ENCODE measurements at places on chromosomes 3 and 15.
A peak's percentile ranks its signal among the peaks of the same experiment; 100 is the strongest.

GRCh38 chr15:81747482-81747881, 298.3 kb downstream of the MEX3B start:
- no peak for DNase-seq

- DNase-seq = no peak
These were observed 139.2 kb downstream of the RBMS3 start for GRCh38 chr3:29420106-29420505.

DNA sequence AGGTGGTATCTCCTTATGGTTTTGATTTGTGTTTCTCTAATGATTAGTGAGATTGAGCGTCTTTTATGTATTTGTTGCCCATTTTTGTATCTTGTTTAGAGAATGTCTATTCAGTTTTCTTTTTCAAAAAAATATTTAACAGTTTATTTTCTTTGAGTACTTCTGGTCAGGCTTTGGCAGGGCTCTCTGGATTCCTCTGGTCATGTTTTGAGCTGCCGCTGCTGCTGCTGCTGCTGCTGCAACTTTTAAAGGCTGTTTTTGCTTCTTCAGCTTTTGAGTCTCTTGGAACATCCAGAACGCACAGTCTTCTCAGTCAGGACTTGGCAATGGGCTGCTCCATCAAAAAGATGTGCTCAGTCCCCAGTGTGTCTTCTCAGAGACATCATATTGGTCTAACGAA, 40.1 kb downstream of the REC114 start:
- DNase-seq = no peak

- DNase-seq = no peak
These were observed 147.1 kb downstream of the PGPEP1L start for GRCh38 chr15:98860281-98861041.

DNA sequence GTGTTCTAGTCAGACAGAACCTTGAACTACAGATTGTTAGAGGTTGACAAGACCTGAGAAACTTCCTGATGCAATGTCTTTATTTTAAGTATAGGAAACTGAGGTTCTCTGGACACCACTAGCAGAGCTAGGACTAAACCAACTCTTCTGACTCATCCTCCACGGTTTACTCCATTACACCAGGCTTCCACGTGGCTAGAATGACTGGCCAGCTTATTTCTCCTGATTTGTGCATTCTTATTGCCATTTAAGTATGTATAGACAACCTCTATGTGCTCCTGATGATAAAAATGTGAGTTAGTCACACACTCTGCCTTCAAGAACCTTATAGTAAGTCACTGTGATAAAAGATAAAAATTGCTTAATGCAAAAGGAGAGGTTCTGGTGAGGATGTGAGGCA, 182.7 kb downstream of the MEX3B start:
- no peak for DNase-seq

GRCh38 chr15:76390571-76390970, 54.0 kb downstream of the ISL2 start:
- DNase-seq = no peak

DNA sequence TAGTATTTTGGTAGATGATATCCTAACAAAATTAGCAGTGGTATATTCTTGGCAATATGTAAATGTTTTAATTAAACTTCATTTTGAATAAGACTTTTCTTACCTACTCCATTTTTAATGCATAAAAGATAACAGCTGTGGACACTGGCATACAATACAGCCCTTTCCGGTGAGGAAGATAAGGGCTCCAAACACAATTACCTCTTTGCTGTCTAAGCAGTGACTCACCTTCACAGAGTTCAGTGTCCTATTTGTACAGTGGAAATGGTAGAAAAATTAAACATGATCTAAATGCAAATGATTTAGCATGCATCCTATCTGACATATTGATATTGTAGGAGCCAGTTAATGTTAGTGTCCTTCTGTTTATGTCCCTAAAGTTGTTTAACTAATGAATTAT, 969.4 kb downstream of the PLOD2 start:
- no peak for DNase-seq

DNA sequence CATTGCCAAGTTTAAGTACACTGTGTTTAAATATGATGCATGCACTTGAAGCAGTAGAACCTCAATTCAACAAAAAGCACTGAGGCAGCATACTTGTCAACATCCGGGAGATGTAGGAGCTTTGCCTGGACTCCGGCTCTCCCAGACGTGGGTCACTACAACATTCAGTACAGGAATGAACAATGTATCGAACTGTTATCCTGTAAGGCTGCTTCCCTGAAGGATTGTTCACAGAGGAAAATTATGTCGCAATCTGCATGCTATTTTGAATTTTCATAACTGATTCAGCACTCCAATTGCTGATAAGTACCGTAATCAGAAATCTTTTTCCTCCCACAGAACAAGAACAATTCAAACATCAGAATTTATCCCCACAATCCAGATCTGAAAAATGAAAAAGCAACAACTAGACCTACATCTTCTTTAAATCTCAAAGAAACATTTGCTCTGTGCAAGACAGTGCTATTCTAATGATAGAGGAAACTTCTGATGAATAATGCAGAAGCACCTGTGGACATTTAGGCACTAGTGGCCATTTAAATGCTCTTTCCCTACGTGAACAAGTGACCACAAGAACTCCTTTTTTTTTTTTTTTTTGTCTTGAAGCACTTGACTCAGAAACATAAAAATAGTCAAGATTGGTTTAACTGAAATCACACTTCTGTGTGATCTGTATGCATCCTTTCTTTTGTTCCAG, 113.4 kb downstream of the PLCH1 start:
- no peak for DNase-seq

DNA sequence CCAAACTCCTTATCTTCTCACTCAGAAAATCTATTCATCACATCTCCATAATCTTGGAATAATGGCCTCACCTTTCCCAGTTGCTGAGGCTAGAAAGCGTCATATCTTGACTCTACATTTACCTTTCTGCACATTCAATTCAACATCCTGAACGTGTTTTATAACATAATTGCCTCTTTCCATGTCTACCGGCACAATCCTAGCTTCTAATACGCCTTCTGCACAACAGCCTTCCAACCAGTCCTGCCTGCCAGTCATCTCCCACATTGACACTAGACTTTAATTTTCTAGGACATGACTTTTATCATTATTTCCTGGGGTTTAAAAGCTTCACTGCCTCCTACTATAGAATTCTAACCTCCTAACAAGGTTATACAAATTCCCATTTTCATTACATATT, 906.6 kb downstream of the ROBO1 start:
- no peak for DNase-seq

- peak; percentile 83 for DNase-seq
These were observed 12.7 kb downstream of the ATP10A start for GRCh38 chr15:25850154-25851111.

DNA sequence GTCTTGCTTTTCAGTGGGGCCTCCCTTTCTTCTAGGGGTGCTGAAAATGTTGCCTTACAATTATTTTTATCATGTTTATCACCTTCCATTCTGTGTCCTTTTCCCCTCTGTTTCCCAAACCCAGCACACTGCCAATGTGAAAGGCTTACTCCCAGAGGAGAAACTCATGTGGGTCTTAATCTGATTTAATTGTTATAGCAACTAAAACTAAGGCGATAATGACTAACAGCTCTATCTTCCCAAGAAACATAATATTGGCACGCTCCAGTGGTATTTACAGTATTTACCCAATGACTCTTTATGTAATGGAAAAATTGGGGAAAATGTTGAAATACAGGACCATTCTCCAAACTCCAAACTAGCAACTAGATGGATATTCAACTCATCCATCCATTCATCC, 58.4 kb downstream of the MESD start:
- no peak for DNase-seq

GRCh38 chr15:73442968-73443367, at the start of gene REC114:
Gene REC114, plus strand, starts transcription at chr15:73443164. Its CDS starts 22 bp downstream, at chr15:73443186.
- DNase-seq = peak; percentile 43
